ENCODE measurements at places on chromosomes 2 and 18.

DNA sequence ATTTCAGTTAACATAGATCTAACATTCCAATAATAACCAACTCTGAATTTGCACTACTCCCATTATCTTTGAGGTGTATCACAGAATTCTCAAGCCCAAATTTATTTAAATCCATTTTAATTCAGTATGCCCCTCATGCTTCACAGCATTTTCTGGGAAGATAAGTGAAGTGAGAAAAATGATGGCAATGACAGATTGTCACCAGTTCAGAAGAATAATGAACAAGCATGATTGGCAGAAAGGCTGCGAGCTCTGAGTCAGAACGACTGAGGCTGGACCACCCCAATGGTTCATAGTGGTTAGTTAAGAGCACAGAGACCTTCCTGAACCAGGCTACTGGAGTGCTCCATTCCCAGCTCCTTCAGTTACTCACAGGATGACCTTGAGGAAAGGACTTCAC lies 4.9 kb downstream of the SPRED2 start:
- DNase-seq = no peak

- DNase-seq = no peak
Measured at GRCh38 chr2:138359532-138359931, 142.0 kb upstream of the SPOPL start.

- no peak for DNase-seq
Measured at GRCh38 chr2:27773959-27774358, 2.4 kb downstream of the MRPL33 start.

GRCh38 chr2:138432971-138433370 lies 68.6 kb upstream of the SPOPL start:
- DNase-seq = peak; percentile 6

- DNase-seq = no peak
Measured at GRCh38 chr2:232365621-232366321, 12.8 kb upstream of the ALPP start.

DNA sequence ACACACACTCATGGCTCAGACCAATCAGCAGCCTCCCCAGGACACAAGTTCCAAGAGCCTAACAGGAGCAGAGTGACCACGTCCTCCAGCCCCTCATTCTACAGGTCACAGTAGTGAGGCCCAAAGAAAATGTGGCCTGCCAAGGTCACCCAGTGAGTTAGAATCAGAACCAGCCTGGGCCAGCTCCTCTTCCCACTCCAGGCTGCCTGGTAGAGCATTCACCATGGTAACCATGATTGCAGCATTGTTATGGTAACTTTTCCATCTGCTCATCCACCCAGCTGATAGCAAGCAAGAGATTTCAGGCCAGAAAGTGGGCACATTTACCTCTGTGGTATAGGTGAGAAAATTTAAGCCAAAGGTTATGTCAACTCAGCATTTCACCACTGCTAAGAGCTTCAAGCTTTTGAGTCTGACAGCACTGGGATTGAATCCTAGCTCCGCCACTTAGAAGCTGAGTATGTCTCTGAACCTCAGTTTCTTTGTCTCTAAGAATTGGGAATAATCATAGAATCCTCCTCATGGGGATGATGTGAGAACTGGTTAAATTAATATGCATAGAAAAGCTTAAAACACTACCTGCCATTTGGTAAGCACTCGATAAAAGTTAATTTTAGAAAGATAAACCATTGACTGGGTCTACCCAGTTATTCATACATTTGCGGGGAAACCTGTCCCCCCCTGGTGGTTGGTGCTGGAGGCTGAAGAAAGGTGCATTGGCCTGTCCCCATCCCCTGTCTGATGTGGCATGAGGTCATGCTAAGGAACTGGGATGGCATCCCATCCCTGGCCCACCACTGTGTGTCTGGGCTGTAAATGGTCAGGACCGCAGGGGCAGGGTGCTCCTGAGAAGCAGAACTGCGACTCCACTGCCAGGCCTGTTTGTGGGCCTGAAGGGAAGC lies 181.5 kb downstream of the KLHL29 start:
- DNase-seq = no peak

GRCh38 chr2:8149007-8149405 lies 532.9 kb upstream of the ID2 start:
- DNase-seq = no peak

GRCh38 chr18:26307161-26307773 lies 81.0 kb downstream of the TAF4B start:
- DNase-seq = peak; percentile 17

DNA sequence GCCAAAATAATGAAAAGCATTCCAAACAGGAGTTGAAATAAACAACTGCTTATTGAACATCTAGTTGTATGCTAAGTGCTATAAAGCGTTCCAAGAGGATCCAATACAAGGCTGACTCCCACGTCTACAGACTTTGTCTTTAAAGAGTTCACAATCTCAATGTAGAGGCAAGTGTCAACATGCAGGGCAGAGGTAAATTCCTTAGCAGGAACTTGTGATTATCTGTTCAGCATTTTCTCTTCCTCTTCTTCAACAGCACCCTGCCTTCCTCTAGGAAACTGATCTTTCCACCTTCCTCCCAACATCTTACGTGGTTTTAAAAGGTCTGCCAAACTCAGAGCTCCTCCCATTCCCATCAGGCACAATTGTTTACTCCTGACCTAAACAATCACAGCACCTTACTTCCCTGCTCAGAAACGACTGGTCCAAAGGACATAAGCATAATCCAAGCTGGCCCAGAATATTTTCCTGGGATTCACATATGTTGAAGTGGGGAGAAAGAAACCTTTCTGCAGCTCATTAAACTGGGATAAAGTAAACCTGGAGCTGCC lies 83.9 kb downstream of the ITSN2 start:
- no peak for DNase-seq

GRCh38 chr2:224946895-224947294 lies 95.4 kb downstream of the DOCK10 start:
- DNase-seq = peak; percentile 60

- DNase-seq = no peak
Measured at GRCh38 chr2:232941400-232941799, 71.3 kb downstream of the SNORC start.

DNA sequence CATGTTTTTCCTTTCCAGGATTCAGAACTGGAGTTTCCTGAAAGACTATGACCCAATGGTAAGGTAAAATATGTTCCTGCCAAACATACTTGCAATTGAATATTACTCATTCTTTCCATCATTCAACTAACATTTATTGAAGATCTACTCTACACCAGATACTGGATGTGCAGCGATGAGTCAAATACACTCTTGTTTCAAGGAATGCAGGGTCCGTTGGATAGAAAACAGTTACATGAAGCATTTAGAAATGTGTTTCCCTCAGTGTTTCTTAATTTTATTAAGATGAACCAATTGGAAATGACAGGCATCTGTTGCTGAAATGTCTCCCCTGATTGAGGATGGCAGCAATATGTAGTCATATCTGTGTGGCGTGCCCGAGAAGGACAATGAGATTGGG lies 14.8 kb upstream of the SLC66A3 start:
- DNase-seq = no peak

- no peak for DNase-seq
Measured at GRCh38 chr2:43851011-43851980, 12.5 kb downstream of the ABCG8 start.

DNA sequence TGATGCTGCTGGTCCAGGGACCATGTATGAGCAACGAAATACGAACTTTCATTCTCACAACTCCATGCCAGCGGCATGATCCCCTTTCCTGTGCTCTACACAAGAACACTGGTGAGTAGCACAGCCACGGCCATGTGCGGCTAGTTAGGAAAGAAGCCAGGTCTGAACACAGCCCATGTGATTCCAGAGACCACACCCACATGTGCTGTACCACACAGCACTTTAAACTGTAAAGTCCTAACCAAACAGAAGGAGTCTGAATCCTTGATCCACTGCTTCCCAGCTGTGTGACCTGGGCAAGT lies 33.0 kb upstream of the ACAA2 start:
- peak; percentile 29 for DNase-seq

DNA sequence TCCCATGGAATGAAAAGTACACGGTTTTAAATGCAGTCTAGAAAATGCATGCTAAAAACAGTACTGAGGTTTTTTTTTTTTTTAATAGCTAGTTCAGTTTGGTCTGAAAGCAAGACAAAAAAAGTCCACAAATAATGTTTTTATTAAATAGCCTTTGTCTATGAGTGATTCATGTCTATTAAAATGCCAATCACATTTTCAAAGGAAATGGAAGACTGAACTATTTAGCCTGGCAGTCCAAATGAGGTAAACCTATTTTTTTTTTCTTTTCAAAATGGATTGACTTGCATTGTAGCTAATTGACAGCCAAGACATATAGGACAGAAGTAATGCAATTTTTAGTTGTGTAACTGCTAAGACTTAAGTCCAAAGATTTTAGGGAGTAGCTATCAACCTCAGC lies 90.3 kb downstream of the LRP1B start:
- no peak for DNase-seq

DNA sequence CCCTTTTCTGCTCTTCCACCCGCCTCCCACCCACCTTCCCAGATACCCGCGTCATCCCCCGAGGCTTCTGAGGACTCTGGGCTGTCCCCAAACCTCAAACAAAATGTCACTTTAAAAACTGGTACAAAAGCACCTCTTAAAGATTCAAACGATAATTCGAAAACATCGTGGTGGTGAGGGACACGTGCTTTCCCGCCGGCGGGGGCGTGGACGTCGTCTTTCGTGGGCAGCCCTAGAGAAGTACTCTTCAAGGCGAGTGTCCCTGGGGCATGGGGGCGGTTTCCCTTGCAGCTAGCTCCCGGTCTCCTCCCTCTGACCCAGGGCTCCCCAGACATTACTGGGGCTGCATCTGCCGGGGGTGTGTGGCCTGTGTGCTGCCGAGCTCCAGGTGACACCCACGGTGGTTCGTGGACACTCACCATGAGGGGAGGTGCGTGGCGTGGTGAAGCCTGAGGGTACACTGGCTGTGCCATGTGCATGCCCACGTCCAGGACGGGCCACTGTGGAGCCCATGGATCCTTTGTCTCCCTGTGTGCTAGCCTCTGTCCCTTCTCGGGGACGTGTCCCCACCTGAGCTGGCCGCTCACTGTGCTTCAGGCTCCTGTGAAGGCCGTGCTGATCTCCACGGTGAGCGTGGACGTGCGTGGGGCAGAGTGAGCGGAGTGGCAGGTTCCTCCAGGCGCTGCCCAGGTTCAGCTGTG lies 117.8 kb downstream of the NFATC1 start:
- no peak for DNase-seq

DNA sequence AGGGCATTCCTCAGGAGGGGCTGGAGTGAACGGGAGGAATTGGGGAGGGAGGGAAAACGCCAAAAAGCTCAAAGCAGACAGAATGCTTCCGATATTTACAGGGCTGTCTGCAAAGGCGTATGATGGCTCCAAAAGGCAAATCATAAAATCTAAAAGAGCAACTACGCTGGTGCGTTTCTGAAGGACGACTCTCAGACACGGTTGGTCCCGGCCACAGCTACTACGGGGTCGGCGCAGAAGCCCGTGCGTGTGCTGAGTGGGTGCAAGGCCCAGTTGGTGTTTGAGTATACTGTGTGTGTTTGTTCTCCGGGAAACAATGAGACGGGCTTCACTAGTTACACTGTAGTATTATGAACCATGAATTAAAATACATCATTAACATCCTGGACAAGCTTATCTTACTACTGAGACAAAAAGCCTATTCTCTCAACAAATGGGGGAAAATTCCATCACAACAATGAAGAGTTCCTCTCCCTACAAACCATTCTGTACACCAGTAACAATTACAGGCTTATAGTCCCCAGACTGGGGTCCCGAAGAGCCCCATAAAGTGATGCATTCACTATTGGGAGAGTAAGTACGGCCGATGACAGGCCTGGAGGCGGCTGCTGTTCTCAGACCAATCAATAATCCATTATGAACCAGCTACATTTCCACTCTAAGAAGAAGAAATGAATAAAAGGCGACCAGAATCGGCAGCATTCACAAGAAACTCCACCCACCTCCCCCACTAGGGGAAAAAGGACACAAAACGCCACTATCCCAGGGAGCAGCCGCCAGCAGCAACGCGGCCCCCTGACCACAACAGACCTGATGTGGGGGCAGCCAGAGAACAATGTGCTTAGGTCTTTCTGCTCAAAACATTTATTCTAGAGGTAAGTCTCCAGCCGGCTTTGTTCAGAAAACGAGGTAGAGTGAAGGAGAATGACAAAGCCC lies 43.4 kb downstream of the ZNF516 start:
- DNase-seq = no peak

- DNase-seq = no peak
Measured at GRCh38 chr2:121664086-121664485, 14.8 kb upstream of the CLASP1 start.

DNA sequence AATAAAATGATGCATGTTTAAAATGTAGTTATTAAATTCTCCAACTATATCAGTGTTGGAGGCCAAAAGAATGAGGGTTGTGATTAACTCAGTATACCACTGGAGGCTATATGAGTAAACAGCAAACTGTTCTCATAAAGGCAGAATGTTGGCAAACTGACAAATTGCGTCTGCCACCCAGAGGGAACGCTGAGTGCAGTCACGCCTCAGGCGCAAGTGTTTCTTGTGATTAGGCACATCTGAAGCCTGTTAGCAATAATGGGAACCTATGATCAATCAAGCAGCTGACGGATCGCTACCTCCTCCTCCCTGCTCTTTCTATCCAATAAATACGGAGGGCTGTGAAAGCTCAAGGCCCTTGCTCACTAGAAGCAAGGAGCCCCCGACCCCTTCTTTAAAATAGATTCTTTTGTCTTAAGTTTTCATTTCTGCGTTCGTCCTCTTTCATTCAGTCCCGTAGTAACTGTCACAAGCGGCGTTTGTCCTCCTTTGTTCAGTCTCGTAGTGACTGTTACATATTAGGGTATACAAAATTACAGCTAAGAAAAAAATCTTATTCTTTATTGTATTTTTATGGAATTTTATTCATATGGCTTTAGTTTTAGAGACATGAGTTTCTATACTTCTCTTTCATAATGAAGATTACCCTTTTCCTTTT lies 16.3 kb upstream of the RMND5A start:
- DNase-seq = peak; percentile 60

DNA sequence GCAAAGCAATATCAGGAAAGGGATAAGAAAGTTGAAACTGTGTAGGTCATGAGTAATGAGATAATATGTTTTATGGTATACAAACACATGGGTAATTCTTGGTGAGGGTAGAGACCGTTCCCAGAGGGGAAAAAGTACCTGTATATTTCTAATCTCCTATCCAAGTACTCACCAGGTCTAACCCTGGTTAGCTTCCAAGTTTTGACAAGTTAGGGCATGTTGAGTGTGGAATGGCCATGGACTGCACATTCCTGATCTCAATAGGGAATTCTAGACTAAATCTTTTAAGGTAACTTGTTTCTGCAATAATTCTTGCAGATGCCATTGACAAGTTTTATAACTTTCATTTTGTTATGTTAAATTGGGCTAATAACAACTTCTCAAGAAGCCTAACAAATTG lies 216.6 kb downstream of the SPAG16 start:
- DNase-seq = no peak

DNA sequence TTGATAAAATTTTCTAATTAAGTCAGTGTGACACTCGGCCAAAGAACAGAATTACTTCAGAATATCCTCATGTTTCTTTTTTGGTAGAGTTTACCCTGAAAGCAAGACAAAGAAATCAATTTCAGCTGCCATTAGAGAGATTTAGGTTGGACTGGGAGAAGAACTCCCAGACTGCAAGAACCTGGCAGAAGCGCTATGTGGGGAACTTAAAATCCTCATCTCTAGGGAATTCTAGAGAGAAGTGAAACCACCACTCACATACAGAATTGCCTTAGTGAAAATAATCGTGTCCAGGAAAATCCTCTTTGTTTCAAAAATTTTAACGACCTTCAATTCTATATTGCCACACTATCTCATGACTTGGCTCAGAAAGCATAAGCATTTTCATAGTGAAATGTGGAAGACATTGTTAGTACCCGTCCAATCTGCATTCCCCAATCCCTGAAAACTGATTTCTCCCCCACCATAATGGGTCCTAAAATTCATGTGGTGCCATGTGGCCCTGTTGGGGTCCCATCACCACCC lies 297.3 kb upstream of the MEIS1 start:
- no peak for DNase-seq
